ENCODE measurements at places on chromosomes 1 and 21.

DNA sequence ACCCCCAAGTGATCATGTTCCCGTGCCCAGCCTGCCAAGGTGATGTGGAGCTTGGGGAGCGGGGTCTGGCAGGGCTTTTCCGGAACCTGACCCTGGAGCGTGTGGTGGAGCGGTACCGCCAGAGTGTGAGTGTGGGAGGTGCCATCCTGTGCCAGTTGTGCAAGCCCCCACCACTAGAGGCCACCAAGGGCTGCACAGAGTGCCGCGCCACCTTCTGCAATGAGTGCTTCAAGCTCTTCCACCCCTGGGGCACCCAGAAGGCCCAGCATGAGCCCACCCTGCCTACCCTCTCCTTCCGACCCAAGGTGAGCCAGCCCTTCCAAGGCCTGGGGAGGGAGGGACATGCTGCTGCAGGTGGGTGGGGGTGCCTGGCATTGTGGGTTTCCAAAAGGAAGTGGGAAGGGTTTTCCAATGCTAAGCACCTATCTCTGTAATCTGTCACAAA is 2.3 kb downstream of the TRIM46 start:
- DNase-seq = peak; percentile 46

DNA sequence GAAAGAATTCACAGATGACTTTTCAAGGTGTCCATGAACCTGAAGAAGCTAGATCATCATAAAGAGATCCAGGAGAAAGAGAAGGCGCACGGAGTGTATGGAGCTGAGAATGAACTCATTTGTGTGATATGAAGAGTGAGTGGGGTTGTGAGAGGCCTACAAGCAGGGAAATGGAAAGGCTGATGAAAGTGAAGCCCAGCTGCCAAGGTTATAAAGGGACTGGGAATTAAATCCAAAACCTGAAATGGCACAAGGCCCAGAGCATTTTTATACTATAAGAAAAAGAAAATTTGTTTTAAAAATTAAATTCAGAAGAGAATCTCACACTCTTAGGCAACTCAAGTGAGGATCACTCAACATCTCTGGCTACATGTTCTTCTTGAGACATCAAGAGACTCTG is 43.4 kb downstream of the HSD3B1 start:
- no peak for DNase-seq

- no peak for DNase-seq
Observed at GRCh38 chr1:56569661-56570060, 9.7 kb downstream of the PLPP3 start.

DNA sequence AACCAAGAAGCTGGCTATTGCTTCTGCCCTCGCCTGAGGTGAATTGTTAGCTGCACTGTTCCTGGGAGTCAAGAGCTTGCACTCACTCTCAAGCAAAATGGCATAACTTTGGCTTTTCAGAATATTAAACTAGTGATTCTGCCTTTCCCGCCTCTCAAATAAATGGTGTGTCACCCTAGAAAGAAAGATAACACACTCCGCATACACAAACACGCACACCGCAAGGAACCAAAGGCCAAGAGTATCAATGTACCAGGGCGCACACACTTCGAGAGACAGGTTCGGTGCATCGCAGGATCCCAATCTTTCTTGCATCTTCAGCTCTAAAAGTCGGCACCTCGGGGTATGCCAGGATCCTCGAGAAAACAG is 470 bp upstream of the RTCA start:
- no peak for DNase-seq

GRCh38 chr1:206668874-206669410 is 15.8 kb upstream of the MAPKAPK2 start:
- DNase-seq = no peak
